ENCODE measurements at places on chromosomes 2 and 18. TPM values are rescaled to one million over a fixed set of nuclear protein-coding genes. Genes with fewer than 3 reads are reported as not detected.
A peak's percentile ranks its signal among the peaks of the same experiment; 100 is the strongest.

The STPG4 gene
- 0.65 TPM for total RNA-seq

DNA sequence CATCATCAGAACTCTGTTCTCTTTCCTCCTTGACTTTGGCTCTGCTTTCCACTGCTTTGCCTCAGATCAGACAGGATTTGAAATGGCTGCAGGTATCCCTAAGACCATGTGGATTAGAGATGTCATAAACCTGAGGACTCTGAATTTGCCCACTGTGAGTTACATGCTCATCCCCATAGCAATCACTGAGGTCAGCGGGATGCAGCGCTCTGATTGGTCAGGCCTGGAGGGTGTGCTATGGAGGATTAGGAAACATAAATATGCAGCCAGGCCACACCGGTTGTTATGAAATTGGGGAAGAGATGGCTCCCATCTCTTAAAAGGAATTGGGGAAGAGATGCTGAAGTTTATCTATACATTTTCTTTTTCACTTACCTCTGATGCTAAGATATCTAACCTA is 73.7 kb upstream of the DNAJC10 start:
- DNase-seq = peak; percentile 42

DNA sequence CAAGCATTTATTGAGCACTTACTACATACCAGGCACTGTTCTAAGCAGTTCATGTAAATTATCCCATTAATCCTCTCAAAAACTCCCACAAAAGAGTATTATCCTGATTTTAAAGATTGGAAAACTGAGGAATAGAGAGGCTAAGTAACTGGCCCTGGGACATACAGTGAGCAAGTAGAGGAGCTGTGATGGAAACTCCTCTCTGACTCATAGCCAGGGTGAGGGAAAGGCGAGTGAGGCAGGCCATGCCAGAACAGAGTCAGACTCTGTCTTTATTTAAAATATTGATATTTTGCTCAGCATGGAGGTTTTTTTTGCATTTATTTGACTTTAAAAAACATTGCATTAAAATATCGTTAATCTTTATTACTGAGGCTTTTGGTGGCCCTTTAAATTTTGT is 208.0 kb downstream of the LOXHD1 start:
- no peak for DNase-seq

GRCh38 chr18:60508108-60508507 is 135.5 kb upstream of the MC4R start:
- DNase-seq = no peak

GRCh38 chr2:45826460-45826859 is 175.0 kb downstream of the PRKCE start:
- no peak for DNase-seq

Data from natural killer cell (primary cell).